ENCODE measurements at places on chromosomes 12 and 14.

- no peak for DNase-seq
Measured at GRCh38 chr14:54299410-54300363, 97.1 kb upstream of the CDKN3 start.

- peak; percentile 71 for DNase-seq
Measured at GRCh38 chr12:106247674-106248311, at the start of gene CKAP4. CKAP4 (minus strand) TSS chr12:106248020; CDS start chr12:106247851, 169 bp downstream.

GRCh38 chr14:103190741-103191140, 67.5 kb downstream of the TNFAIP2 start:
- no peak for DNase-seq

DNA sequence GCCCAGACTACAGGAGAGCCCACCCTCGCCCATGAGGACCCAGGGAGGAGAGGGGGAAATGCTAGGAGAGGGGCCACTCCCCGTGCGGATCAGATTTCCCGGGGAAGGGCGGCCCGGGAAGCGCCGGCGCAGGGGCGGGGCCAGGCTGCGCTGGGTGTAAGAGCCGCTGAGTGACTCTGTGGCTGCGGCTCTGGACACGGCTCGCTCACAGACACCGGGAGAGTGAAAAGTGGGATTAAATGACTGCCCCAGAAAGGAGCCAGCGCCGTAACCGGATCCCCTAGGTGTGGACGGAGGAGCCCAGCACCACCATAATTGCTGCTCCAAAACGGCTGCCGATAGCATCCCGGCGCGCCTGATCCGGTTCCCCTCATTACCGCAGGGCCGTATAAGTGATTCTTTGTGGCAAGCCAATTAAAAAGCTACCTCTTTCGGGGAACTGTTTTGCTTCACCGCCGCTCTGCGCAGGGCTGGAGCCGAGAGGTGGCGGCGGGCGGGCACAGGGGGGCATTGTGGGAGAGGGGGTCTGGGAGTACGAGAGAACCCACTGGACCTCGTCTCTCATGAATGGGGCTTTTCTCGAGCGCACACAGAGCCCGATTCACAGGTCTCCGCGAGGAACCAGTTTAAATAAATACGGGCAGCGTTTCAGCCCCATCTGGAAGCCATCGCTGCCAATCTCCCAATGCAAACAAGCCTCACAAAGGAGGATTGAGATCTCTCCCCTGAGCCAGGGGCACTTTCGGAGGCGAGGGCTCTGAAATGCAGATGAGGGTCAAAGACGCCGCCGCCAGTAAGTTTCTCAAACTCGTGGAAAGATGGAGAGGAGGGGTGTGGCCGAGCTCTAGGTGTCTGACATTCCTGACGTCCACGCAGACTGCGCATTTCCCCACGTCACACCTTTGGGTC, 2.5 kb downstream of the COL2A1 start:
- DNase-seq: peak; percentile 21

DNA sequence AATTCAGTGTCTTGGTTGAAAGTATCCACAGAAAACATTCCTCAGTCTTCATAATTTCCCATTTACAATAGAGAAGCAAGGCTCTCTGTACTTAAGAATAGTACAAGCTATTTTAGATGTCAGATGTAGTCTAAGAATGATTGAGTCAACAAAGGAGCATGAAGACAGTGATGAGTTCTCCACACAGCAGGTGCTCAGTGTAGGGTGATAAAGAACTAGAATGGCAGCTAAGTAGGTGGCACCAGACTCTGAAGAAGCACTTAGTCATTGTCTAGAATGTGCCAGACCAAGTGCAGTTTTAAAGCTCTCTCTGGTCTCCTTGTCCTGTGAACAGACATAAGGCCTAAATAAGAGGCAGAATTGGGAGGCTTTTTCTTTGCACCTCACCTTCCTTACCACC, 504.6 kb downstream of the NRXN3 start:
- DNase-seq: no peak

DNA sequence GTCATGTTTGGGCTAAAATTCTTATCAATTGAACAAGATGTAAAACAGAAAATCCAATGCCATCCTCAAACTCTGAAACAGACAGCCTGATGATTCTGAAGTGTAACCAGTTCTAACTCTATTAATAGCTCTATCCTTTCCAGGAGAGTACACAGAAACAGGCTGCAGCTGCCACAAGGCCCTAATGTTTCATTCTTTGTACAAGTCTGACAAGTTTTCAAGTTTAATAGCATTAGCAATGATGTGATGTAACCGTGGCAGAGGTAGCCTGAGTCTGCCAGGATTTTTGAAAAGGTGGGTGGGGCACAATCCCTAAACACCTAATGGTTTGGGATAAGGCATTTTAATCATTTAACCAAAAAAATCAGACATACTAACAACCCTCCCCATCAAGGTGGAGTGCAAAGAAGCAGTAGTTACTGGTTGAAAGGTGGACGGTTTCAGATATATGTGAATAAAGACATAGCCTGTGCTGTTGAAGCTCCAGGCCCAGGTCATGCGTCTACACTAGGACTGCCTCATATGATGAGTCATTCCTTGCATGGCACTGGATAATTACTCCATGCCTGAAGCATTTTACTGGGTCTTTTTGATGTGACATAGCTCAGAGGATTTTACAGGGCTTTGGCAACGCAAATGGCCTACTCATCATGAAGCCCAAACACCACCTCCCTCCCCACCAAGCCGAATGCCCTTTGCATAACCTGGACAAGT, 145.1 kb upstream of the GRIP1 start:
- DNase-seq: no peak

DNA sequence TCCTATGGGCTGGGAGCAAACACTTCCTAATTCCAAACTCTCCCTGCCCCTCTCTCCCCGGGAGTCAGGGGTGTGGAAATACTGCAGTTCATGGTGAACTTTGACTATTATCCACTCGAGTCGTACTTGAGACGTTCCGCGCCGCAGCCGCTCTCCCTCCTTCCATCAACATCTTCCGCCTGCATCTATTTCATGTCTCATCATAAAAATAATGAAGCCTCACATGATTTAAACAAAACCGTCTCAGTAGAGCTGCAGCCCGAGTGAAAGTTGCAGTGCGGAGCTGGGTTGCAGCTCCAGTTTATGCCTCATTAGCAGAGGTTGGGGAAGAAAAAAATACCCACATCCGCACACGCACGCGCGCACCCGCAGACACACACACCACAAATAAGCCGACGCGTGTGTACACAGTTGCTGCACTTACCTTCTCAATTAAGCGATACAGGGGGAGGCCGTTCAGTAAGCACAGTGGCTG, 283 bp downstream of the LMO3 start:
- DNase-seq: no peak

- no peak for DNase-seq
Measured at GRCh38 chr12:125243811-125244210, 178.6 kb downstream of the AACS start.

DNA sequence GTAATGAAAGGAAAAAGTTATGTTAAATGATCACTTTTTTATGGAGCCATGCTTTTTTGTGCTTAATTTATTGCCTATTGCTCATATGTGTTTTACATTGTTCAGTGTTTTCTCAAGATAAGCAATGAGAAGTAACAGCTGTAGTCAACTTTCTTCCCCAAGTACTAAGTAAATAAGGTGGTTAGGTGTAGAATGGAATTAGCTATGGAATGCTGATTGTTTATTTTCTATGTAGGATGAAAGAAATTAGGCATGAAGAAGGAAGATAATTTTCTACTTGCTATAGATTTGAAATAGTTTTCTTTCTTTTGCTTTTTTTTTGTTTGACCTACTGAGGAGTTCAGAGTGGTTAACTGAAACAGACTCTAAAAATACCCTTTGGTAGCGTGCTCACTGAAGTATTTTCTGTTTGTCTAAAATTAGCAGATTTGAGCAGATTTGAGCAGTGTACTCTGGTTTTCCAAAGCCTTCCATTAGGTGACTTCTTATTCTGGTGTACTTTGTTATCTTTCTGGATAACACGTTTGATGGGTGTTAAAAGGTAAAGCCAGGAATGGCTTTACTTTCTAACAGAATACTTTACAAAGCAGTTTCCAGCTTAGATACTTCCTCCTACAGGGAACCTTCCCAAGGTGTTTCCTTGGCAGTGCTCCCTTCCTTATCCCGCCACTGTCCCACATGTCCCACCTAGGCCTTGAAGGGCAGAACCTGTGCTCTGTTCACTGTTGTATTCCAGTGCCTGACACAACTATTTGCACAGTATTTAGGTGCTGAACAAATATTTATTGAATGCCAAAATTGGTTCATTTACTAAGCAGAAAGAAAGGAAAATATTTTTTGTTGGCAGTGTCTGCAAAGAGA, 56.0 kb downstream of the RASSF3 start:
- DNase-seq: no peak

DNA sequence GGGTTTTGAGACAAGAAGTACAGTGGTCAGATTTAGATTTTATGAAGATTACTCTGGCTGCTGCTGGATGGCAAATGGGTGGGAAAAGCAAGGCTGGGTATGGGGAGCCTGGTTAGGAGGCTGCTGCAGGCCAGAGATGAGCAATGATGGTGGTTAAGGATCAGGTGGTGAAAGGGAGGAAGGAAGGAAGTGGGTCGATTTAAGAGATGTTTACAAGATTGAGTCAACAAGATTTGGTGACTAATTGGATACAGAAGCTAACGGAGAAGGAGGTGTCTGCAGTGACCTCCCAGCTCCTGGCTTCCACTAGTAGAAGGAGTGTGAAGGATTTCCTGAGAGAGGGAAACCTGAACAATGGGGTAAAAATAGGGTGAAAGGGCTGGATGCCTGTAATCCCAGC, 18.7 kb downstream of the NOS1 start:
- DNase-seq: no peak

- DNase-seq: no peak
Measured at GRCh38 chr12:120965534-120966091, 12.7 kb upstream of the HNF1A start.
